ENCODE measurements at places on chromosomes 12 and 14. TPM values are rescaled to one million over a fixed set of nuclear protein-coding genes. Genes with fewer than 3 reads are reported as not detected.

OVCH1 gene
- polyA plus RNA-seq, result 0.54 TPM

AQP5 gene
- polyA plus RNA-seq, result 0.38 TPM

INSM2 gene
- not detected for polyA plus RNA-seq

PMEL gene
- polyA plus RNA-seq, result 1.1 TPM

MYF6 gene
- 90.3 TPM for polyA plus RNA-seq

Data from forelimb muscle (tissue), 1 donor.